Neuronal stem cell (in vitro differentiated cells): ENCODE measurements at places on chromosomes 7 and 10.

DNA sequence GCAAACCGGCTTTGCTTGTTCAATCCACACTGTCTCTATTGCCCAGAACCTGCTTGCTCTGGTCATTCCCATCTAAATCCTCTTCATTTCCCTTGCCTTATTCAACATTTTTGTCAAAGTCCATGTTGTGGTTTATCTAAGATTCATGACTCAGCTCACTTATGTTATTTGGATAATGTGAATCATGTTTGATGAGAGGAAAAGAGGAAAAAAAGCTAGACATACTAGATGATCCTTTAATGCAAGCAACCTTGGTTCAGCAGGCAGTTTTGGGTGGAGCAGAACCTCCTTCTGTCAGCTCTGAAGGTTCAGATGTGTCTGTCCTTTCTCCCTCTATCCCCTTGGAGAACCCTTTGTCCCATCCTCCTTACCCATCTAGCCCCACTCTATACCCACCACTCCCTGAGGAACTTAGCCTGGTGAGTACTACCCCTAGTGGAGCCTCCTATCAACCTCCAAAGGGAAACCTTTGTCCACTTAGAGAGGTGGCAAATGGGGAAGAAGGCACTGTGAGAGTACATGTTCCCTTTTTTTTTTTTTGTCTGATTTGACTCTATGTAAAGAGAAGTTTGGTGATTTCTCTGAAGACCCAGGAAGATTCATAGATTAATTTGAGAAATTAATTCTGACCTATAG lies 2.1 kb upstream of the SAMD9L start:
- no peak for DNase-seq

- DNase-seq = no peak
Observed at GRCh38 chr10:132107186-132107948, 41.6 kb downstream of the JAKMIP3 start.

DNA sequence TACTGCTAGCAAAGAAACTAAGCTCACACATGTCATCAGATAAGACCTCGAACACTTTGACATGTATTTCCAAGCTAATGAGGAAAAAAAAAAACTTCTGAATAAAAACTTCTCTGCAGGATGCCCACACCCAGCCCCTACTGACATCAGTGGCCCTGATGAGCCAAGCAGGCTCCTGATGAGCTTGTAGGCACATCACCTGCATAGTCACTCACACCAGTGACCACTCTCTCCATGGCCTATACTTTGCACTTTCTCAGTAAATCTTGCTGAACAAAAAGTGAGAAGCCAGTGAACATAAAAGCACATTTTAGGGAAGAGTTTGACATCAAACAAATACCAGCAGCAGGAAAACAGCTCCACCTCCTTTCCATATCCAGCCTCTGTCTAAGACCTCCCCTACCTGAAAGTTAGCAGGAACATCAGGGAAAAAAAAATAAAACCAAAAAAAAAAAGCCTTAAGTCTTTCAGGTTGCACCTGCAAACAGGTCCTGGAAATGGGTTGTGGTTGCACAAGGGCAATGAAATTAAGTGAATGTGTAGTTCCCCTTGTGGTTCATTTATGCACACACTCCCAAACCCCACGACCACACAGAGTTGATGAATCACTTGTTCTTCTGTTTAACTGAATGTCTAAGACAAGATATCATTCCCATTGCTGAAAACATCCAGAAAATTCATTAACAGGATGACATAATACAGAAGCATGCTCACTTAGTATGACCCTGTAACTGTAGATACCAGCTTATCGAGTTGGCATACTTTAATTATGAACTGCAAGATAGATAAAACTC lies 205.2 kb upstream of the PDE1C start:
- no peak for DNase-seq

DNA sequence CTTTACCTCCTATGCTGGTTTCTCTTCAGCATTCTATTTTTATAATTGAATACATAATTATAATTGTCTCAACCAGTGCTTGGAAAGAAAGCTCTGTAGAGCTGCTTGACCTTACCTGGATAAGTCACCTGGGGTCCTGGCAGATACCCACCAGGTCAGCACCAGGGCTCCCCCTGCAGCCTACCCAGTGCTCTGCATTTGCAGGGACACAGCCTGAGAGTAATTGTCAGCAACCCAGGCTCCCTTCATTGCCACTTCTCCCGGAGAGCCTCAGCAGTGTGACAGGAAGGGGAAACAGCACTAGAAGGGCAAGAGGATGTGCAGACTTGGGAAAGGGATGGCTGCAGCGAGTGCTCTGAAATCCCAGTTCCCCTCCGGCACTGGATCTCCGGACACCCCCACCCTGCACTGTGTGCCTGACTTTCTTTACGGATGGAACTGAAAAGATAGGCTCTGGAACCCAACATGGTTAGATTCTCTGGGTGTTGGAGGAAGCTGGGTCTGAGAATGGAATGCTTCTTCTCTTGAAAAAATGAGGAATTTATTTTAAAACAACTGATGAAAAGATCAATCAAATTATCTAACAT lies 11.4 kb upstream of the PAX4 start:
- no peak for DNase-seq

DNA sequence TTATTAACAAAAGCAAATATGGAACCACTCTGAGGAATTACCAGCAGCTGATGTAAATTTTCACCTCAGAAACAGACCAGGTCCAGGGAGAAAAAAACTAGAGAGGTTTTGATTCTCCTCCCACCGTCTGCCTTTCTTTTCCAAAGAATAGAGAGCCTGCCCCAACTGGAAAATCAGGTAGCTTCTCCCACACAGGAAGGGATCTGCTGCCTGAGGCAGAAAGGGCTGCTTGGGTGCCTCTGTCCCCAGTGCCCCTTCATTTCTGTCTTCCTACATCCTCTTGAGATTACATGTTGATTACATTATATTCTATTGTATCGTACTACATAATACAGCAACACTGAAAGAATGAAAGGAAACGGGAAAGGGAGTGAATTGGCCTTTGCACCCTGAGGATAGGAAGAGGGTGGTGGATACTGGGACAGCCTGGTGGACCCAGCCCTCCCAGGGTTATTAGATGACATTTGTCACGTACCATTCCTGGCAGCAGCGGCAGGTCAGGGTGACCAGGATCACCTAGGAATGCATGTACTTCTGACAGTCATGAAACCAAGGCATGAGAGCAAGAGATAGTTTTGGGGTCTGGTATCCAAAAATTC lies 8.9 kb downstream of the ST8SIA6 start:
- DNase-seq = no peak

GRCh38 chr10:68178592-68178991 lies 53.3 kb downstream of the ATOH7 start:
- DNase-seq = no peak

DNA sequence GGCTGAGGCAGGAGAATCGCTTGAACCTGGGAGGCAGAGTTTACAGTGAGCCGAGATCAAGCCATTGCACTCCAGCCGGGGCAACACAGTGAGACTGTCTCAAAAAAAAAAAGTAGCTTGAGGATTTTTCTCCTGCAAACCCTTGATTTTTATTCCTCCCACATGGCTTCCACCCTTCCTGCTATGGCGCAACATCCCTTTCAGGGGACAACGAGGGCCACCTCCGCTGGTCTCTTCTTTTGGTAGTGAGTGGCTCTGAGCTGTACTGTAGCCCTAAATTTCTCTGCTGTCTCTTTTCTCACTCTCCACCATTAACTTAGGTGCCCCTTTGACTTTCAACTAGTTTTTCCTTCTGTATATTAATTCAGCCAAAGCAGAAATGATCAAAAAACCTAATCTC lies 113.4 kb downstream of the HIPK2 start:
- DNase-seq = no peak

DNA sequence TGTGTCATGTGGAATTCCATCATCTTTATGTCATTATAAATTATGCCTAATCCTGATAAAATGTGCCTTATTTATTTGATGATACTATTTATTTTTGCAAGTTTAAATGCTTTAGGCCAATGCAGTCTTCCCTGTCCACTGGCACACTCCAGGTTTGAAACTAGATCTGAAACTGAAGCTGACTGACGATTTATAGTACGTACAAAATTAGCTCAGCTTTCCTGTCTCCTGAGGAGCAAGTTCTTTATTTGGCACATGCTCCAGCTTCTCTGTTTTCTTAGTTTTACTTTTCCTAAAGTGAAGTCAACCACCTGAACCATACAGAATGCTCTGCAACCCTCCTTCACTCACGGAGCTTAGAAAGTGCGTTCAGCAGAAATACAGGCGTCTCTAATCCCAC lies 164.1 kb downstream of the HECW1 start:
- no peak for DNase-seq

DNA sequence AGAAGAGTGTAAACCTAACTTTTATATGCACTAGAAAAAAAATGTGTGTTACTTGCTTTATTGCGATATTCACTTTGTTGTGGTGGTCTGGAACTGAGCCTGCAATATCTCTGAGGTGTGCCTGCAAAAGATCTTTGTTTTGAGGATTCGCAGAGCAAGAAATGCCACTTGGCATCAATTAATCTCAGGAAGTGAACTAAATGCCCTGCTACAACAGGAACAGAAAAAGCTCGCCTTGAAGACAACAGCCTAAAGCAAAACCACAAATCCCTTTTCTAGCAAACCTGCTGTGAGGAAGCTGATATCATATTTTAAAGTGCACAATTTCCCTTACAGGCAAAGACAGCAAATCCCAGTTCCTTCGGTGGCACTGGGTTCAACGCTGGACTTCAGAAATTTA lies 675.8 kb downstream of the KCNMA1 start:
- no peak for DNase-seq

- DNase-seq = no peak
Observed at GRCh38 chr10:125742465-125742864, 23.0 kb downstream of the EDRF1 start.

DNA sequence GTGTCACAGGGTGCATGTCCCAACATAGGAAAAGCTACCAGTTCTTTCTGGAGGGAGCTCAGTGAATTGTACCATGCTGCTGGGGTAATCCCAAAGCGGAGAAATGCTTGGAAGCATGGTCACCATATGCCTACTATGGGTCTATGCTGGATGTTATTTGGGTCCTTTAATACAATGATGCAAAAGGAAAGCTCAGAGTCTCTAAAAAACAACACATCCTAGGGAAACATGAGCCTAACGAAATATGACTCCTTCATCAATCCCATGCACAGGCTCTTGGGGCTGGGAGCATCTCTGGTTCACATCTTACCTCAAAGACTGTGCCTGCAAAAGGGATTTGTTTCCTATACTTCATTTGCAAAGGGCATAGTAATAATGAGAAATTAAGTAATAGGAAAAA lies 65.2 kb downstream of the CUBN start:
- DNase-seq = no peak

DNA sequence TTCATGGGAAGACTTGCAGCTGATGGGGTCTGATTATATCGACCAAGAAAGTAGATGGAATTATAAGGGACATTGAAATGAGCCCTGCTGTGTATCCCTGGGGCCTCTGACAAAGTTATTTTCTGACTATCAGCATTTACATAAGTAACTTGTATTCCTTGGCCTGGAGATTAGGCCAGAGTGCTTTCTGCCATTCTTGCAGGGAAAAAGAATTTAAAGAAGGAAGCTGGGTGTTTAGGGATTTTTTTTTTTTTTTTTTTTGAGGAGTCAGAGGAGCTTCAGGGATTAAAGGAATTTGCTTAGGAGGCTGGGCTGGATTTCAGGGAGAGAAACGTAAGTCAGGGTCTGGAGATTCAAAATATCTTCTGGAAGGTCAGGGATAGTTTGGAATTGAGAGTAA lies 4.6 kb downstream of the SPAM1 start:
- no peak for DNase-seq

GRCh38 chr10:75547391-75548298 lies 116.2 kb downstream of the LRMDA start:
- DNase-seq = no peak

- DNase-seq = no peak
Observed at GRCh38 chr7:130201796-130202195, 3.4 kb downstream of the TMEM209 start.

- DNase-seq = no peak
Observed at GRCh38 chr10:111017098-111017497, 59.7 kb upstream of the ADRA2A start.

DNA sequence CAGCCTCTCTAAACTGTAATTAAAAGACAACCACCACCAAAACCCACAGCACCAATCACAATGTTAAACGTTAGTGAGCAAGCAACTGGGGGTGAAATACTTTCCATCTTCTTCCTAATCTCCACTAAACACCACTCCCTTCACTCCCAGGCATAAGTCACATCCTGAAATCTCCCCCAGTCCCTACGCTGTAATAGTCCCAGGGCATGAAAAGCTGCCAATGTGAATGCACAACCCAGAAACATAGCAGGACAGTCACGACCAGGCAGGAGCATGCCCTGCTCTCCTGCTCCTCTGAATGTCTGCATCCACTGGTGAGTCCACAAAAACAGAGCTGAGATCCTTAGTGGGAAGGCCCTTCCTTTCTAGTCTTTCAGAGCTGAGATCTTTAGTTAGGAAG lies 288.9 kb downstream of the PARD3 start:
- DNase-seq = no peak

DNA sequence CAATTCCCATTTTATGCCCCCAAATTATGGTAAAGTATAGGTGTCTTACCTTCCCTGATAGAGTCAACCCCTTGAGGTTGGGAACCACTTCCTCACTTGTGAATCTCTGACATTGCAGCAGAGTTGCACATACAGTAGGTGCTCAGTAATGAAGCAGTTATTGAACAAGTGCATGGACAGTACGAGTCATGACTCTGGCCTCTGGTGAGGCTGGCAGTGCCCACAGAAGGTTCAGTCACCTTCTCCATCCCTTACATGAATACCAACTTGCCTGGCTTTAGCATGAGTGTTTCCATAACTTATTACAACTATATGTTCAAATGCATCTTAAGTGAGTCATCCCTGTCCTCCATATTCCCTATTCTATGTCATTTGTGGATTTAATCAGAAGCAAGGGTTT lies 340.0 kb downstream of the ELMO1 start:
- no peak for DNase-seq

- DNase-seq = no peak
Observed at GRCh38 chr10:118210276-118210675, 131.8 kb downstream of the FAM204A start.

DNA sequence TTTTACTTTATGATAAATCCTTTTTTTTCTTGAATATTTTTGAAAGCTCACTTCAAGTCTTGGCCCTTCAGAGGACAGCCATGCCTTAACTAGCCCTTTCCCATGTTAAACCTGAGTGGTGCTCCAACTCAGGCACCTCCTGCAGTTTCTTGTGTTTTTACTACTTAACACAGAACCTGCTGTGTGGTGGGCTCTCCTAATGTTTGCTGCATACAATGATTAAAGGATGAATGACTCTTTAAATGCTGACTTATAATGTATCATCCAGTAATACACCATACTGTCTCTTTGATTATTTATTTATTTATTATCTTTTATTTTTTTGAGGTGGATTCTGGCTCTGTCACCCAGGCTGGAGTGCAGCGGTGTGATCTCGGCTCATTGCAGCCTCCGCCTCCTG lies 179.4 kb downstream of the SEMA3E start:
- DNase-seq = no peak
